Fibroblast of skin of left quadriceps (primary cell): ENCODE measurements at places on chromosomes 1 and 21.

DNA sequence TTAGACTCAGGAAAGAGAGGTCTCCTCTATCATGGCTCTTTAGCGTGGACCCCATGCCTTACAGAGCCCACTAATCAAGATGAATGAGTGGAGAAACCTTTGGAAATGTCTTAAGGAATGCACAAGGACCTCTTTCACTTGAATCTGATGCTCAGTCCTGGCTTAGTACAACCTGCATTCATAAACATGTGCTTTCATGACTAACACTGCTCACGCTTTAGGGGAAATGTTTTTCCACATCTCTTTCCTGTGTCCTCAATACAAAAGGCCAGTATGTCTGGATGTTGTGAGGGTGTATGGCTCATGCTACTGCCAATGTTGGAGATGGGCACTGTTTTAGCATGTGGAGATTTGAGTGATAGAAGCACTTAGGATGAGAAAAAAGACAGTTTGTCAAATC is 14.2 kb upstream of the GNG12 start:
- DNase-seq, result no peak

DNA sequence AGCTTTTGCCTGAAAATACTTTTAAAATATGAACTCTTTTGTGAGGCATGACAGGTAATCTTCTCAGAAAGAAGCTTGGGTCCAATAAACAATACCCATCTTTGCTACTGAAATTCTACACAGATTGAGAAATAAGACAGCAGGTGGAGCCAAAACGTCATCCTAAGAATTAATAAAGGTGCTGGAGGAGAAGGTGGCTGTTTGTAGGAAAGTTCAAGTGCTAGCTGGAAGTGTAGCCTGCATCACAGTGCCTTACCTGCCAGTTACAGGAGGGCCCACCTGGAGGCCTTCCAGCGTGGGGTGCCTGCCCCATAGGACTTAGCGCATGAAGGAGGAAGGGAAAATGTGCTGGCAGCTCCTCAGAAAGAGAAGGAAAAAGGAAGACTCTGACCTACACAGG is 93.7 kb downstream of the TTC3 start:
- DNase-seq, result no peak

DNA sequence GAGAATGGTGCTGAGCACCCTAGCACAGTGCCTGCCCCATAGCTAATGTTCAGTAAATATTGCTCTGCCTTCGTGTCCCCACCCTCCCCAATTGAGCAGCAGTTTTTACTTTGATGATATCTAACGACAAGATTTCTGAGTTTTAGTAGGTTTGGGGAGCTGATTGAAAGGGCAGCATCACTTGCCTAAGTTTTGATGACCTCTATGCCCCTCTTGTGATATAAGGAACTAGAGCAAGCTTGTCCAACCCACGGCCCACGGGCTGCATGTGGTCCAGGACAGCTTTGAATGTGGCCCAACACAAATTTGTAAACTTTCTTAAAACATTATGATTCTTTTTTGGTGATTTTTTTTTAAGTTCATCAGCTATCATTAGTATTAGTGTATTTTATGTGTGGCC is 1.6 kb downstream of the CNIH4 start:
- DNase-seq, result no peak

- no peak for DNase-seq
Observed at GRCh38 chr1:218516526-218516925, 171.4 kb downstream of the TGFB2 start.

DNA sequence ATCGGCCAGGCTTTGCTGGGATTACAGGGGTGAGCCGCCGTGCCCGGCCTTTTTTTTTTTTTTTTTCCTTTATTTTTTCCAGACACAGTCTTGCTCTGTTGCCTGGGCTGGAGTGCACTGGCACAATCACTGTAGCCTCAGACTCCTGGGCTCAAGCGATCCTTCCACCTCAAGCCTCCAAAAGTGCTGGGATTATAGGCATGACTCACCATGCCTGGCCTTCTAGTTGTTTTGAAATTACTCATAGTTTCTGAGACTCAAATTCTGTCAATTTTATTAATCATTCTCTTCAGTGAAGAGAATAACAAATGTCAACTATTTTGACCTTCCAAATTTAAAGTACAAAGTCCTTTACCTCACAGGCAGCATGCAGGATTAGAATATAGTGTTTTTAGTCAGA is 374.5 kb downstream of the PLA2G4A start:
- DNase-seq, result peak; percentile 13

DNA sequence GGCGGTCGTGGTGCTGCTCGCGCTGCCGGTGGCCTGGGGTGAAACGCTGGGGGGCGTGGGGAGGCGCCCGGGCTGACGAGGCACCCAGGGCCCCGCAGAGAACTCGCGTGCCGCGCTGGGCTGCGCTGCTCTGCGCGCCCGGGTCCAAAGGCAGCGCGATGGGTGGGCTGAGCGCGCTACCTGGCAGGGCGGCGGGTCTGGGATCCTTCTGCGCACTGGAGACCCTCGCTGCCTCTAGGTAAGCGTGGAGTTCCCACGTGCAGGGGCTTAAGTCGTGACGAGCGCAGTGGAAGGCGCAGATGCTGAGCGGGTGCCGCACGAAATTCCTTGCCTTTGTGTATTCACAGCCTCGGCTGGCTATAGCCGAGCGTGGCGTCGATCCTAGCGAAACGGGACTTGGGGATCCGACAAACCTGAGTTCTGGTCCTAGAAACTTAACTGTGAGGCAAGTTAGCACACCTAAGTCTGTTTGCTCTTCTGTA is 24.6 kb downstream of the CR1L start:
- no peak for DNase-seq

GRCh38 chr1:76425201-76426145 is 350.9 kb downstream of the ST6GALNAC3 start:
- DNase-seq, result peak; percentile 81

DNA sequence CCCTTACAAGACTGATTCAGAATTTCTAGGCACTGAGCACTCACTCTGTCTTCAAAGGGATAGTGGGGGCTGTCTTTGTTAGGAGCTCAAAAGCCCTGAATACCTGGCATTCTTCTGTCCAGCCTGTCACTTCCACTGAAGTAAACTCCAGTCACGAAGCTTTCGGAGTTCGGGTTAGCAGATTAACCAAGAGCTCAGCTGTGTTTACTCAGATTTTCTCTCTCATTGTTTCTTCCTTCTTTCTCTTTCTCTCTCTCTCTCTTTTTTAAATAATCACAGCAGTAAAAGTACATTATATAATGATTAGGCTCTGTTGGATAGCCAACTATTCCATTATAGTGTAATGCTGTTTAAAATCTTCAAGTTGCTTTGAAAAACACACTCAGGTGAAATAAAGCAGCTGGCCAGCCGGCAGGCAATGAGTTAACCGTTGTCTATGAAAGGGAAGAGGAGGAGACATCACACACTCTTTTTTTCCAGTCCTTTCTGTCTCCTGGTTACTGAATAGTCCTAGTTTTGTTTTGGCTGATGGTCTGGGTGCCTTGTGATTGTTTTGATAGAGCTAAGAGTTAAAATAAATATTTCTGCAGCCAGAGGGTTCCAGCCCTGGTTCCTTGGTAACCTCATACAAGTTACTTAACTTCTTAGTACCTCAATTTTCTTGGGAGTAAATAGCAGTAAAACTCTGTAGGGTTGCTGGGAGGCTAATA is 89.8 kb downstream of the ADSS2 start:
- DNase-seq, result peak; percentile 29

DNA sequence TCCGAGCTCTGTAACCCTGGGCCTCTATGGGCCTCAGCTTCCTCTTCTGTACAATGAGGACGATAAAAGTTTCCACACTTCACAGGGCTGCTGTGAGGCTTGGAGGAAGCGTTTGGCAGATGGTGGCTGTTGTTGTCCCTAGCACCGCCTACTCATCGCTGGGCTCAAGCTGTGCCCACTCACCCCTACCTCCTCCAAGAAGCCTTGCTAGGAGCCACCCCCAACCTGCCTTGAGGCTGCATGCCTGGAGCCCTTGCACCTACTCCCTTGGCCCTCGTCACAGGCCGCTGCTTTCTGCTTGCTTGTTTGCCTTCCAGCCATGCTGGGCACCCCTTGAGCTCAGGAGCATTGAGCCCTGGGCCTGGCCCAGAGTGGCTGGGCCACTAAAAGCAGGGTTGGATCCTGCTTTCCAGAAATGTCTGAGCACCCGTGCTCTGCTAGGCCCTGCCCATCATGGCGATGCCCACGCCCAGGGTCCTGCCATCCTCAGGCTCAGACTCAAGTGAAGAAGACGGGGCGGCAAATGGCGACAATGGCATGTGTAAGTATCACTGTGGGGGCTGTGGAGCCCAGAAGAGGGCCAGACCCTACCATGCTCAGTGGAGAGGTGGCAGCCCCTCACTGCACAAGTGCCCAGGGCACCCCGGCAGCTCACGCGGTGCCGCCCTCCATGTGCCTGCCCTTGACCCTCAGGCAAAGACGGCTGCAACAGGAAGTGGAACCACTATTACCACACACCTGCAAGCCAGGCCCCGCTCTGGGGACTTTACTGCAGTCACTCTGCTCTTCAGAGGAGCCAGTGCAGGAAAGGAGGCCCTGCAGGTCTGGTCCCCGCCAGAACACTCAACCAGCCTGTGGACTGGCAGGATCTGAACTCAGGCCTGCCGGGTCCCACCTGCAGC is 9.5 kb downstream of the SH3BGRL3 start:
- DNase-seq, result no peak

DNA sequence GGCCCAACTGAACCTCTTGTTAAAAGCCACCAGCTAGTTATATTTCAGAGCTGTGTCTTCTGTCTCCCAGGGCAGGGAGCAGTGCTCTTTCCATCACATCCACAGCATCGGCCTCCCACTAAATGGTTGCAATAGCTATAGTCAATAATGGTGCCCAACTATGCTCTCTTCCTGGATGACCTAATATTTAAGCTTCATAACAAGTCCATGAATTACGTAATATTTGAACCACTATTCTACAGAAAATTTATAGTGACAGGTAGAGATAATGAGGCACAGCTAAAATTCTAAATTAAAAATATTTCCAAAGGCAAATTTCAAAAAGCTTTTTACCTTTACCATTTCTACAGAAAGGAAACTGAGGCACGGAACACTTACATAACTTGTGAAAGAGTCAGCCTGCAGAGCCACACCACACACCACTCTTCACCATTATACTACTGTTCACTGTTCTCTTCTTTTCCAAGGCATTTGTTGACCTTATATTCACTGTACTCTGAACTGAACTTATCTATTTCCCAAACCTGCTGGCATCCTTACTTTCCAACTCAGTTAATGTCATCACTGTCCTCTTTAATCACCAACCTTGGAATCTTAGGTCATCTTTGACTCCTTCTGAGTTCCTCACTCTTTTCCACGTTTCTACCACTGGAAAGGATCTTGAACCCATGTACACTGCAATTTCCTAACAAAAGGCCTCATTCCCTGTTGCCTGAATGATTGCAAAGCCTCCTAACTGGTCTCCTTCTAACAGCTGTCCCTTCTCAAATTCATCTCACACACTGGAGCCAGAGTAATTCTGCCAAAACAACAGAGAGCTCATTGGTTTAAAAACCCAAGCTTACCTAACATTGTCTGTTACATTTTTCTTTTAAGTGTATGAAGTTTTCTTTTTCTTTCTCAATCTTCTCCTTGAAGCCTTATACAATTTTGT is 85.5 kb downstream of the DDAH1 start:
- DNase-seq, result no peak

- peak; percentile 40 for DNase-seq
Observed at GRCh38 chr1:206911064-206911663, 10.6 kb downstream of the FCMR start.

GRCh38 chr1:32758795-32759430 is 56.3 kb upstream of the SYNC start:
- no peak for DNase-seq

DNA sequence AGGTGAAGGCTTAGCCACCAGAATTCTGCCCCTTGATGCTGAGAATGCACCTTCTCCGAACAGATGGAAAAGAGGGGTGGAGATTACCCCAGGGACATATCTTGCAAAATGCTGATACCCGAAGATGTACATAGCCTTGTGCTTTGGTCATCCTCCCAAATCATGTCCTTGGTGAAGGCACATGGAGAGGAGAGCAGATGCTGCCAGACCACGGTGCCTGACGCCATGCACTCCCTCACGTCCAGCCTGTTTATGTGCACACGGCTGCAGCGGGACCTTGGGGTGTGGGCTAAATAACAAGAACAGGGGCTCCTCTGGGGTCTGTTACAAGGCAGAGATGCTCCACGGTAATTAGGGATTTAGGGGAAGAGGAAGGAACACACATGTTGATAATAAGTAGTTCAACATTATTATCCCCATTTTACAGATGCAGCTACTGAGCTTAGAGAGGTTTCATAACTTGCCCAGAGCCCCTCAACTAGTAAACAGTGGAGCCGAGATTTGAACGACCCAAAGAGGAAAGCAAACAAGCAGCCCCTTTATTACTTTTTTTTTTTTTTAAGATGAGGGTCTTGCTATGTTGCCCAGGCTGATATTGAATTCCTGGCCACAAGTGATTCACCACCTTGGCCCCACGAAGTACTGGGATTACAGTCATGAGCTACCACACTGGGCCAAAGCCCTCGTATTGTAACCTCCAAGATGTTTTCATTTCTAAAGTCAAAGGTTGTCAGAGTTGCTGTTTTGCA is 12.9 kb downstream of the EPHX1 start:
- no peak for DNase-seq

GRCh38 chr21:23718446-23719285 is 1888.6 kb downstream of the MRPL39 start:
- no peak for DNase-seq

DNA sequence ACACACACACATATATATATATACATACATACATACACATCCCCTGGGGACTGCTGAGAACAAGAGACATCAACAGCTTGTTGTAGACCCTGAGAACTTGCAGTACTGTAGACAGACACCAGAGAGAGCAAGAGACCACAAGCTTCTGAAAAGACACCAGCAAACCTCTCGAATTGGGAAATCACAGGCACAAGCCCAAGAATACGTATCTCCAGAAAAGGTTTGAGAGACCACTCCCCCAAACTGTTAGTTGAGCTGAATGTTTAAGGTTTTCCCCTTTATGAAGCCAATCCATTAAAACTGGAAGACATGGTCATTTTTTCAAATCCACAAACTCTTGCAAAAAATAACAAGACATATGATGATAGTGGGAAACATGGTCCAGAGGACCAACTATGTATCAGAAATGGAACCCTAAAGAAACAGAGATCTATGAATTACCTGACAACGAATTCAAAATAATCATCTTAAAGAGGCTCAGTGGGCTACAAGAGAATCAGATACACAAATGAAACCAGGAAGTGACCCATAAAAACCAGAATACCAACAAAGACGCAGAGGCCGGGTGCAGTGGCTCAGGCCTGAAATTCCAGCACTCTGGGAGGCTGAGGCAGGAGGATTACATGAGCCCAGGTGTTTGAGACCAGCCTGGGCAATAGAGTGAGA is 45.1 kb downstream of the SLC2A1 start:
- peak; percentile 59 for DNase-seq

- DNase-seq, result no peak
Observed at GRCh38 chr21:29193072-29193471, 62.6 kb downstream of the MAP3K7CL start.

- no peak for DNase-seq
Observed at GRCh38 chr1:155996166-155996565, 17.8 kb upstream of the ARHGEF2 start.
